Bronchial epithelial cell (primary cell): ENCODE measurements at places on chromosomes 6 and 20. TPM values are rescaled to one million over a fixed set of nuclear protein-coding genes. Genes with fewer than 3 reads are reported as not detected.

Gene GLP1R
- total RNA-seq = not detected in 2 replicates

Gene HLA-B
- total RNA-seq = 46.9 and 59.5 TPM in 2 replicates

Gene WFDC12
- total RNA-seq = not detected in 2 replicates

Gene HLA-DPA1
- 0.26 and 1.1 TPM in 2 replicates for total RNA-seq

Gene DEFB119
- not detected in 2 replicates for total RNA-seq

Gene SLC17A4
- total RNA-seq = not detected in 2 replicates

Gene CEP162
- total RNA-seq = 3.1 and 3.4 TPM in 2 replicates

Gene VARS2
- 24.6 and 26.3 TPM in 2 replicates for total RNA-seq

Gene BPIFB1
- total RNA-seq = not detected in 2 replicates

Gene TBX18
- 0.26 and 1.3 TPM in 2 replicates for total RNA-seq

Gene ADGRB3
- total RNA-seq = not detected in 2 replicates

Gene OTOR
- total RNA-seq = not detected in 2 replicates

DNA sequence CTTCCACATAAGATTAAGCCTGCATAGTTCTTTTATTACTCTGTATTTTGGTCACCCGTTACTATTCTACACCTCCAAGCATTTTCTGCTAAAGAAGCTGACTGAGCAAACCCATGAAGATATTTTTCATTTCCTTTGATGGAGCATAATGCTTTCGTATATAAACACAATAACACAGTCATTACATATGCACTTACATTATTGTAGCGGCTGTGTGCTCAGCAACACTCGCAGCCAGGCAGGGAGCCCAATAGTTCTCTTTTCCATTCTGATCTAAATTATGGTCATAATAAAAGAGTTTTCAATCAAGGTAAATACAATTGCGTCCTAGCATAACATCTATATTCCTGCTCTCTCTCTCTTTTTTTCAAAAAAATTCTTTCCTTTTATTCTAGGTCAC is 69.6 kb upstream of the TFB1M start:
- no peak for DNase-seq

DNA sequence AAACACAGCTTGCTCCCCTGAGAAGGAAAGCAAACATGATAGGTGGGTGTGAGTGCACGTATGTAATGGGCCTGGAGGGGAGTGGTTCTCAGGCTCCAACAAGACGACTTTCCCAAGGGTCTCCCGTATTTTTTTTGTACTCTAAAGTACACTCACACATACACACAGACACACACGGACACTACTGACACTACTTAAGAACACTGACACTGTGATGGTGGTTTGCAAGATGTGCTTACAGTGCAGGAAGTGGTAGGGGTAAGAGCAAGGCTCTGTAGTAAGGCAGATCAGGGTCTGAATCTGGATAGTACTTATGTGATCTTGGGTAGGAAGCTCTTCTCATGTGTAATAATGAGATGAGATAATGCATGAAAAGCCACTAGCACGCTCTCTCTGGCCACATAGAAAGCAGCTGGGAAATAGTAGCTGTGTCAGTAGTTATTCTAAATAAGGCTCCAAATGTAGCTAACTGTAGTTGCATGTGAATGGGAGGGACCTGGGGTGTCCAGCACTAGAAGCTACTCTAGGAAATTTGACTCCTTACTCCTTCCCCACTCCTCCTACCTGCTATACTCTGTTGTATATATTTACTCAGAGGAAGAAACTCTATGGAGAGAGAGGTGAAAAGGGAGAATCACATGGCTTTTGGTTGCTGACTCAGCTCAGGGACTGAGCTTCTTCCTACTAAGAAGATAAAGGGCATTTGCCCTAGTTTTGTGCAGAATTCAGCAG is 8.4 kb upstream of the ZBTB24 start:
- peak; percentile 26 for DNase-seq

- DNase-seq = no peak
Measured at GRCh38 chr20:33532753-33533459, 43.0 kb downstream of the CBFA2T2 start.

DNA sequence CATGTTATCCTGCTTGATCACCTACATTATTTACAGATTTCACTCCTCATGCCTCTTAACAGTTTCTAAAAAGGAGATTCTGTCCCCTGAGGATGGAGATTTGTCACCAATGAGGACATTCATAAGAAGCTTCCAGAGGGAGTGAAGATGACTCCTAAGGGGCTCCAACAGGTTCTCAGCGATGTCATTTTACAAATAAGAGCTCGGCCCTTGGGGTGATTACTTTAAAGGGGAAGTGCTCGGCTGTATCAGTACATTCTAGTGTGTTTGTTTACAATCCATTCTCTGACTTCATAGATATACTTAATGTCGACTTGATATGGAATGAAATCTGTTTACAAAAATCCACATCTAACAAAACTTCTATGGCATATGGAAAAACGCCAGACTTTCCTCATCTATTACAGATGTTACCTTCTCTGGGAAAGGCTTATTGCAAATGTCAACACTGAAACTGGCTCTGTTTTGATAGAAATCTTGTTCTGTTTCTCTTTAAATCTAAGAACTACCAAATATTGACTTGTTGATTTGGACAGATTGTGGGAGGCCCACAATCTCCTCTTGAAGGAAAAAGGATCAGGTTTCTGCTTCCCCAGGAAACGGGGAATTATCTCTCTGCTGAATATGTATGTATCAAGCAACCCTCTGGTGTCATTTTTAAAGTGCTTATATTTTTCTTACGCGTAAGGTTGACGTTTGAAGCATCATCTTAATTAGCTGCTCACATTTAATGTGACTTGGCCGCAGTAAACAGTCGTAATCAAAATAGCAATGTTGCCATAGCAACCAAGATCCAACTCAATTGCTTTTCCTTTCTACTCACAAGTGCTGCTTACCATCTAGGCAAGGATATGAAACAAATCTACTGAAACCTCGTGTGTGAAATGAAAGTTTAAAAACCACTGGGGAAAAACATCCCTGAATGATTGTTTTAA is 95.7 kb downstream of the SHLD1 start:
- DNase-seq = peak; percentile 25

DNA sequence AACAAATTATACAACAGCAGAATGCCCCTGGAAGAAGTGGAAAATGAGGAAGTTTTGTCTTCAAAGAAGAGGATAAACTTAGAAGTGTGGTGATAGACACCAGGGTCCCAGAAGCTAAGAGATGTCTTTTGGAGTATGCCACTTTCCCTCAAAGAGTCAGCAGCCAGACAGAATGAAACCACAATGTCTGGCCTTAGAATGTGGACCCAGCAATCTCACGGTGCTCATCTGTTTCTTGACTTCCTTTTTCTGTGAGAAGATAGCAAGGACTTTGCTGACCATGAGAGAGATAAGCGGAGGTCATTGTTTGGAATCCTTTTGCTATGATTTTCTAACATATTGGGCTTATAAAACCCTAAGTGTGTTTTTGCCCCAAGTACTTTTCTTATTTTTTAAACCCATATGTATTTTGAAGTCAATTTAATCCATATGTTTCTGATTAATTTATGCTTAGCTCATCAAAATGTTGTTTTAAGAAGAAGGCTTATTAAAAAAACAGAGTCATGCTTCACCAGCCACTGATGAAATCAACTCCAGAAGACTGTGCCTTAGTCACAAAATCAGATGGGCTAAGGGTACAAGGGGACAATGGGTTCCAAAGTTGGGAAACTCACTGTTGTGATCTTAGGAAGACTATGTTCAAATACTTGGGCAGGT is 451.2 kb upstream of the JAG1 start:
- DNase-seq = no peak

- no peak for DNase-seq
Measured at GRCh38 chr20:62887860-62888239, 26.2 kb upstream of the TCFL5 start.

- DNase-seq = no peak
Measured at GRCh38 chr6:167548451-167548850, 223.6 kb downstream of the TTLL2 start.

DNA sequence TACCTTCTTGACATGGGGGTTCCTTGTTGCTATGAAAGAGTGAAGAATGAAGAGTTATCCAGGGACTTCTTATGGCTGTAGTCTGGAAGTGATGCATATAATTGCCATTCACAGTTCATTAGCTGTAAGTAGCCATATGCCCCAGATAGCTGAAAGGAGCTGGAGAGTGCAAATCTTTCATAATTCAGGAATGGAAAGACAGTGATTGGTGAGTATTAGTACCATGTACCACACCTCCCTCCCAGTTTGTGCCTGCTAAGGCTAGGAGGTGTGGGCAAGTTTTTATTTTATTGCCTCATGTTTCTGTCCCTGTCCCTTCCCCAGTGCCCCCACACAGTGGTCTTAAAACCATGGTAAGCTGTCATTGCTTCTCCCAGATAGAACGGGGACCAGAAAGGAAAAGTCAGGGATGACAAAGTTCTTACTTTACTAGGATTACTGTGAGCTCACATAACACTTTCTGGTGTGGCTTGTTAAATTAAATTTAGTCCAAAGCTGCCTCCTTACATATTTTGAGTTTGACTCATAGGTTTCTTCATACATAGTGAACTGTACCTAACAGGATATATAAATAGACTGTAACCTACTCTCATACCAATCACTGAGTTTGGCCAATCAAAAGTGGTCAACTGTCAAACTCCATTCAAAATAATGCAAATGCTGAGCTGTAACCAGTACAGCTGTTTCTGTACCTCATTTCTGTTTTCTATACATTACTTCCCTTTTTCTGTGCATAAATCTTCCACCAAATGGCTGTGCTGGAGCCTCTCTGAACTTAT is 119.4 kb downstream of the RFPL4B start:
- DNase-seq = peak; percentile 83

GRCh38 chr6:111854683-111855082 is 18.6 kb downstream of the FYN start:
- no peak for DNase-seq

- peak; percentile 65 for DNase-seq
Measured at GRCh38 chr20:6765469-6766058, 1.9 kb upstream of the BMP2 start.

DNA sequence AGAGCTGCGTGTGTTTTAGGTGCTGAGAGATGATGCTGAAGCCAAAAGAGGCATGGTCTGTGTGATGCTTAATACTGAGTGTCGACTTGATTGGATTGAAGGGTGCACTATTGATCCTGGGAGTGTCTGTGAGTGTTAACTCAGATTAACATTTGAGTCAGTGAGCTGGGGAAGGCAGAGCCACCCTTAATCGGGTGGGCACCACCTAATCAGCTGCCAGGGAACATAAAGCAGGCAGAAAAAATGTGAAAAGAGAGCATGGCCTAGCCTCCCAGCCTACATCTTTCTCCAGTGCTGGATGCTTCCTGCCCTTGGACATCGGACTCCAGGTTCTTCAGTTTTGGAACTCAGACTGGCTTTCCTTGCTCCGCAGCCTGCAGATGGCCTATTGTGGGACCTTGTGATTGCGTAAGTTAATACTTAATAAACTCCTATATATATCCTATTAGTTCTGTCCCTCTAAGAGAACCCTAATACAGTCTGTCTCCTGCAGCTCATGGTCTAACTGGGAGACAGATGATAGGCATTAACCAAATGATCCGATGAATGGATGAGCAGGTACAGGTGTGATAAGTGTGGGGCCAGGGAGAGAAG is 91.6 kb downstream of the TFAP2C start:
- DNase-seq = no peak

GRCh38 chr20:62776692-62777527 is 19.4 kb upstream of the MRGBP start:
- DNase-seq = peak; percentile 41

DNA sequence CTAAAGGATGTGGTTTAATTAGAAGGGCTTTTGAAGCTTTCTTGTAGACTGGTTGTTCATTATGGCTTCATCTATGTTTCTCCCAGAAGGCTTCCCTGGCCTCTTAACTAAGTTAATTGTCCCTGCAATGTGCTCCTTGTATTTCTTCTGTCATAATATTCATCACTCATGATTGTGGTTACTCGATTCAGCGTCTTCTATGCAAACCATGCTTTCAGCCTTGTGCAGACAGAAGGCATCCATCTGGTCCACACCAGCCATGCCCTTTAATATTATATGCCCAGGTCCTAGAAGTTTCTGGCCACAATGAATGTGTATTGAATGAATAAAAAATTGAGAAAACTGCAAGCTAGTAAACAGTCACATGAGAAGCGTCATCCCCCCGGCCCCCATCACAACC is 163.2 kb downstream of the KHDC1L start:
- DNase-seq = no peak

- peak; percentile 21 for DNase-seq
Measured at GRCh38 chr20:40494248-40494647, 194.8 kb downstream of the MAFB start.

DNA sequence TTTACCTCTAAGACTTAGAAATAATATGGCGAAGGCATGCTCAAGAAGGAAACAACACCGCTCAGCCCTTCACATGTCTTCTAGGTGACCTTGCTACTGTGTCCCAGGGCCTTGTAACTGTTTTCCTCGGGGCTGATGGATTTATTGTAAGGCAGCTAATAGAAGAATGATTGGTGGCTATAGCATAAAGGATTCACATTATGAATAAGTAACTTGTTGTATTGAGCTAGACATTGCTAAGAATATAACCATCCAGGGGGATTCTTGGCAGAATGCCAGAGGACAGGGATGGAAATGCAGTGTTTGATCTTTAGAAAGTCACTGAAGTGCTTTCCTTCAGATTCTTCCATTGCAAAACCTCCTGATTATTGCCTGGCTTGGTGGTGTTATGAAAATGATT is 54.9 kb downstream of the PLEKHG1 start:
- DNase-seq = no peak

- DNase-seq = no peak
Measured at GRCh38 chr20:45863543-45864470, 6.4 kb downstream of the ZSWIM3 start.

- DNase-seq = no peak
Measured at GRCh38 chr6:170128346-170128745, 162.5 kb downstream of the DLL1 start.

DNA sequence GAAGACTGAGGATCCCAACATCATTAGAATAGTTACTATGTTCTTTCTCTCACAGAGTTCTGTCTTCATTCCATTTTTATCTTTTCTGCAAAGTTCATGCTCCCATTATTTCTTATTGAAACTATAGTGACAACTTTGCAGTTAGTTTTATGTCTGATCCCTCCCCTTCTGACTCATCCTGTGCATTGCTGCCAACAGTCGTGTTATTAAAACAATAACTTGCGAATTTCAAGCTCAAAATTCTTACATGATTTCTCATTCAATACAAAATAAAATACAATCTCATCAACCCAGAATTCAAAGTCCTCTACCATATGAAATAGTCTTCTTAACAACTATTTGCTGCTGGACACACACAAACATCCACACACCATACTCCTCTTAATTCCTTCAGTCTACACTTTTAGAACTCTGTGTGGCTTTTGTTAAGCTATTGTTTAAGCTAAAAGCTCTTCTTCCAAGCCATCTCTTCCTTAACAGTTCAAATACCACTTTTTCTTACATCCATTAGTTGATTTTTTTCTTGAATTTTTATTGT is 261.4 kb upstream of the IRAK1BP1 start:
- DNase-seq = peak; percentile 82

DNA sequence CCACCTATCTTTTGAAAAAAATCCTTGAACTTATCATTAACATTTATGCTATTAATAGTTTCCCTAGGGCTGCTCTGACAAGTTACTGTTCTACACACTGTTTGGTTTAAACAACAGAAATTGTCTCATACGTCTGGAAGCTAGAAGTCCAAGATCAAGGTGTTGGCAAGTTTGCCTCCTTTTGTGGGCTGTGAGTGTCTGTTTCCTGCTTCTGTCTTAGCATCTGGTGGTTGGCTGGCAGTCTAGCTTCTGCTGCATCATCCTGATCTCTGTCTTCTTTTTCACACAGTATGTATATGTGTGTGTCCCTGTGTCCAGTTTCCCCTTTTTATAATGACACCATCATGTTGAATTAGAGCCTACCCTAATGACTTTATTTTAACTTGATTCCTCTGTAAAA is 154.8 kb downstream of the RPS12 start:
- peak; percentile 68 for DNase-seq

- DNase-seq = no peak
Measured at GRCh38 chr6:3228771-3229565, 1.5 kb upstream of the TUBB2B start.
